Nucleus accumbens (tissue), 56 donors: ENCODE measurements at places on chromosomes 2 and 18.

GRCh38 chr2:26000561-26001082, 18.3 kb upstream of the KIF3C start:
- no peak for DNase-seq

- no peak for DNase-seq
These were observed 264.9 kb downstream of the ALPK2 start for GRCh38 chr18:58363767-58364540.

- no peak for DNase-seq
These were observed 101.3 kb downstream of the DNAH7 start for GRCh38 chr2:195967336-195967735.

DNA sequence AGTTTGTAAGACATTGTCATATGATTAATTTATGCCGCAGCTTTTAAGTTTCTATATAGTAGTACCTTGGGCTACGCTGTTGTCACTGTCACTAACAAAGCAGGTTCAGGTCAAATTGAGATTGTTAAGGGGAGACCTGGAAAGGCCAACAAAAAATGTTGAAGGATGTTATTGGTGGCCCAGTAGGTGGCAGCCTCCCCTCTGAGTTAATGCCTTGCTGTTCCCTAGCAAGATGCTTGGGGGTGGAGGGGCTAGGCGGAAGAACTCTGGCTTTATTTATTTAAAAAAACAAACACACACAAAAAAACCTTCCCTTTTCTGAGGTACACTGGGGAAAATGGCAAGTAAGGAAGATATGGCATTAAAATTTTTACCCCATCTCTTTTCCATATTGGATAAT, 128.3 kb upstream of the ATP5MC3 start:
- DNase-seq = no peak

DNA sequence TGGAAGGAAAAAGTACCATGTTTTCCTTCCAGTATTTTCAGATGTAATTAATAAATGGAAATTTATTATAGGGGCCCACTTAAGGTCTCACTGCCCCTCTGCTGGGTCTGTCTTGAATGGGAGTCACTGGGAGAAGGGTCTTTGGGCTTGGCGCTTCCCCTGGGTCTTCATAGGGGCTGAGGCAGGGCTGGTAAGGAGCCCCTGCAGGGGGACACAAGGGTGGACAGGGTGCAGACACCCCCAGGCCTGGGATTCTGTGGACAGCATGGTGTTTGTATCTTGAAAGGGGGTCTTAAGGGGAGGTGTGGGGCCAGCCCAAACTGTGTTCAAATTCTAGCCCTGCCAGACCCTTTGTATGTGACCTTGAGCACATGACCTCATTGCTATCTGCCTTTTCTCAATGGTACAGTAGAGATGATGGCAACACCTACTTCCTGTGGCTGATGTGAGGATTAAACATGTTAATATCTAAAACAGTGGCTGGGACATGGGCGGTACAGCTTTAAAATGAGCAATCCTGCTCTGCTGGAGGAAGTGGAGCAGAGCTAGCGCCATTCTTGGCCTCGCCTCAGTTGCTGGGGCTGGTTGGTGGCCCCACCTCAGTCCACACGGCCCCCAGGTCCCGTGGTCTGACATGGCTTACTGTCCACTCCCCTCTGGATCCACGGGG, 71.6 kb downstream of the GNAL start:
- no peak for DNase-seq

- DNase-seq = no peak
These were observed 10.3 kb upstream of the B3GNT2 start for GRCh38 chr2:62185475-62186155.

DNA sequence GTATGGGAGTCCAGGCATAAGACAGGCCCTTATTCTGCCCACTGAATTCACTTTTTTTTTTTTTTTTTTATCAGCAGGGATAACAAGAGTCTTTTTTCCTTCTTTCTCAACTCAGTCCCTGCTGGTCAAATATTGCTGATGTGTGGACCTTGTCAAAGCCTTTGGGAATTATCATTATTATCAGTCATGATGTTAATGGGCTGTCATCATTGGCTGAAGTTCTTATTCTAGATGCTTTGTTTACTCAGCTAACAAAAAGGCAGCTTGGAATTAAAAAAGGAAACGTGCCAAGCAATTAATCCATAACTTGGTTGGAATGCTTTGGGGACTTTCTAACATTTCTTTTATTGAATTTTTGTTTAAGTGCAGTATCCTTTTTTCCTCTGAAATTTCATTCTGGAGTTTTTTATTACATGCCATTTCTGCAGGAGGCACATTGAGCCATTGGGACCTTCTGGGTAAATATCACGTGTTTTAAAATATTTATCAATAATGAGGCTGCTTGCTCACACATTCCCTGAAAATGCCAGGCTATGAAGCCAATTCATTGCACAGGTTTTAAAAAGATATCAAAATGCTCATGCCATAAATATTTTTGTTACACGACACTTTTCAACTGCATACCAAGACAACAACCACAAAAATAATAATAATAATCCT, 246.3 kb downstream of the TXNL1 start:
- no peak for DNase-seq

GRCh38 chr18:46337271-46337670, 233.1 kb downstream of the HAUS1 start:
- DNase-seq = no peak

- DNase-seq = peak; percentile 92
These were observed 746 bp upstream of the POLR1B start for GRCh38 chr2:112541315-112542122.

GRCh38 chr2:45533771-45534170, 77.3 kb downstream of the SRBD1 start:
- no peak for DNase-seq

DNA sequence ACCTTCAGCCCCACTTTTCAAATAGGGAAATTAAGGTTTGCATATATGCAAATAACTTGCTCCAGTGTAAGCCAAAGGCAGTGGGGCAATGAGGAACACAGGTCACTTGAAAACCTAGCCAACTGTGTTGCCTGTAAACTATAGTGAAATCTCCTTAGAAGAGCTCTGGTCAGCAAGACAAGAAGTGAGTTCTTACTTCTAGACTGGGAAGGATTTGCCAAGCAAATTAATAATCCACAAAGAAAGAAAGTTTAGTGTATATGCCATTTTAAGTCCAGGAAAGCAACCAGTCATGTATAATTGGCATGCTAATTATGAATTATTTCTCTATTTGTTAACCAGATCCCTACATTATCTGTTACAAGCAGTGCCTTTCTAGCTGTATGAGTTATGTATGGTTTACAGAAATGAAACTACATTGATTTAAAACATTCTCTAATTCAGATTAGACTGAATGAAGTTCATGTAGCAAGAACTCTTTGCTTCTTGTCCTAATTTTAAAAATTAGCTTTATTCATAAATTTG, 129.9 kb downstream of the MTX2 start:
- DNase-seq = no peak

DNA sequence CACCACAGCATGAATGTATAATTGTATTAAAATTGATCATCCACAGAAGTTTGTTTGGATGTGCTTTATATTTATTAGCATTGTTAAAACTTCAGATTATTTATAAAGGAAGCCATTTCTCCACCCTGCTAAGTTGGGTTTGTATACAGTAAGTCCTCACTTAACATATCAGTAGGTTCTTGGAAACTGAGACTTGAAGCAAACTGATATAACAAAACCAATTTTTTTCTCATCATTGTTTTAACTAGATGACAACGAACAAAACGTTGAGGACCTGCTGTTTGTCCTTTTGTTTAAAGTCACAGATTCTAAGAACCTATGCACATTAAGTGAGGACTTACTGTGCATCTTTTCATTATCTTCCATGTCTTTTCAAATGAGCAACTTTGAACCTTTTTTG, 17.1 kb downstream of the C2orf69 start:
- no peak for DNase-seq

GRCh38 chr18:9419956-9420631, 55.2 kb upstream of the RALBP1 start:
- DNase-seq = no peak

GRCh38 chr2:216715402-216715974, 20.1 kb upstream of the IGFBP5 start:
- no peak for DNase-seq

DNA sequence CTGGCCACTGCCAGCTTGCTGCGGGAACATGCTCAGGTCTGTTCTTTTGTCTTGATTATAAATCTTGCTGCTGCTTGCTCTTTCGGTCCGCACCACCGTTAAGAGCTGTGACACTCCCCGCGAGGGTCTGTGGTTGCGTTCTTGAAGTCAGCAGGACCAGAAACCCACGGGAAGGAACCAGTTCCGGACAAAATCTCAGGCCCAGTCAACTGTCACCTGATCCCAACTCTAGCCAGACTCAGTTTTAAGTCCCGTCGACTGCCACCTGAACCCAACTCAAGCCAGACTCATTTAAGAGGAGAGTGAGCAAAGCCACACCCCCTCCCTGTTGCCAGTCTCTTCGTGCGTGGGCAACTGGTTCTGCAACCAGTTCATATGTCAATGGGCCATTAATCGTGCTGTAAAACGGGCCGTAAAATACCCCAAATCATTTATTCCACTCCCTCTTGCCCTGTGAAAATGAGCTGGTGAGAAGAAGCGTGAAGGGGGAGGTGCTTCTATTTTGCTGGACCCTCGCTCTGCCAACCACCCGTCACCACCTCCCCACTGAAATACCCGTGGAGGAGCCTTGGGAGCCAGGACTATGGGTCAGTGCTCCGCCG, 224.3 kb downstream of the NDUFA10 start:
- DNase-seq = no peak

DNA sequence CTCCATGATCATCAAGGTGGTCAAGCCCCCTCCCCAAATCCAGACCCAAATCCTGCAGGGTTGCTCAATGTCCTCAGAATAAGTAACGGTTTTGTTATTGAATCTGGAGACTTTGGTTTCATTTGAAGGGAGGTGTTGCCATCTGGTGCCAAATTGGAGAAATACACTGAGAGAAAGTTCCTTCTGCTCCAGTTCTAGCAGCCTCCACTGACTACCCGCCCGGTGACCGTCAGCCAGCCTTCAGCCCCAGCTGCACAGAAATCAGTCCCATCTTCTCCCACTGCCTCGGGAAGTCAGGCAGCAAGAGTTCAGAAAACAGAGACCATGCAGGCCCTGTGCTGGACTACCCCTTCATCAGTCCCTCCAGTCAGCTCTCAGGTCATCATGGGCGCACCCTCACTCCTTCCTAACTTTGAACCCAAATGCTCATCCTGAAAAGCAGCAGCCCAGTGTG, 38.7 kb downstream of the PKDCC start:
- peak; percentile 36 for DNase-seq

DNA sequence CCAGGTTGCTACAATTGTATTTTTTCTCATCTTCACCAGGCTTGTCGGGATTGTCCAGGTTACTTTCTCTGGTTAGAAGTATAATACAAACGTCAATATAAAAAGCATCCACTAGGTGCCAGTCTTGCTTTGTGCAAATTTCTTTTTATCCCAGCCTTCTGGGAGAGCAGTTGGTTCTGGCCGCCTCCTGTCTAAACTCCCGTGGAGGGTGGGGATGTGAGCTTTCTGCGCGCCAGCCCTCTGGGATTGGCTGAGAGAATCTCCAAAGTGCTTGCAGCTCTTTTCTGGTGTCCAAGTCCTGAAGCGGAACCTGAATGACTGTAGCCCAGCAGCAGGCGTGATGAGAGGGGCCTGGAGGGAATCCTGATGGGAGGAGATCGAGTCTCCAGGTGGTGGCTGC, 22.4 kb upstream of the TOGARAM2 start:
- DNase-seq = peak; percentile 62

DNA sequence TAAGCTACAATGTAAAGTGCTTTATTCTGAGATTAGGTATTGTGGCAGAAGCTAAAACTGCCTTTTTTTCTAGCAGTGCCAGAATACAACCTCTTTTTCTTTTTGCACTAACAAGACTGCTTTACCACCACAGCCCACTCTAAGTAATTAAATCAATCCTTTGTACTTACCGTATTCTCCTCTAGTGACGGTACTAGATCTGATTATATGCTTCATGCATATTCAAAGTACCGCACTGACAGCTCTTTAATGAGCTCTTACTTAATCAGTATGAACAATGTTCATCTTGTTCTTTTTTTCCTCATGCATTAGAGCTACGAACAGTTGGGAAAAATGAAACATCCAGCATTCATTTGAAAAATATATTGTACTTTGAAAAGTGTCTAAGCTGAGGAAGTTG, 16.1 kb upstream of the OTX1 start:
- no peak for DNase-seq

DNA sequence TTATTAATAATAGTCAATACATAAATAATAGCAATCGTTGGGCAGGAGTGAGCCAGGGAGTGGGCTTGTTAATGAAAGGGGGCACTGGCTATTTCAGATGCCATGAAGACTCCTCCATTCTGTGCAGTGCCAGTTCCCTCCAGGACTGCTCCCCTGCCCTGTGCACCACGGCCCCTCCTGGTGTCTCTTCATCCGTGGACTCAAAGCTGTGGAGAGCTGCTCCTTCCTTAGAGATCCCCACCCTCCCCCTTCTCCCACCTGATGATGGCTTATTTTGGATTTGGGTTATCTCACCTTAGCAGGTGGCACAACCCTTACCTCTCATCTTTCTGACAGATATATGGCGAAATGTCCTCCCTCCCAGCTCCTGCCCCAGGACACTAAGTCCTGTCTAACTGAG, 3.1 kb upstream of the CELF4 start:
- DNase-seq = no peak

- DNase-seq = peak; percentile 6
These were observed 2.0 kb downstream of the PPP4R1 start for GRCh38 chr18:9612215-9612830.

- DNase-seq = no peak
These were observed 11.3 kb upstream of the GBX2 start for GRCh38 chr2:236179236-236180075.

GRCh38 chr18:23943903-23944624, 70.5 kb upstream of the TTC39C start:
- no peak for DNase-seq

GRCh38 chr2:112153179-112153490, 14.9 kb downstream of the FBLN7 start:
- DNase-seq = no peak

DNA sequence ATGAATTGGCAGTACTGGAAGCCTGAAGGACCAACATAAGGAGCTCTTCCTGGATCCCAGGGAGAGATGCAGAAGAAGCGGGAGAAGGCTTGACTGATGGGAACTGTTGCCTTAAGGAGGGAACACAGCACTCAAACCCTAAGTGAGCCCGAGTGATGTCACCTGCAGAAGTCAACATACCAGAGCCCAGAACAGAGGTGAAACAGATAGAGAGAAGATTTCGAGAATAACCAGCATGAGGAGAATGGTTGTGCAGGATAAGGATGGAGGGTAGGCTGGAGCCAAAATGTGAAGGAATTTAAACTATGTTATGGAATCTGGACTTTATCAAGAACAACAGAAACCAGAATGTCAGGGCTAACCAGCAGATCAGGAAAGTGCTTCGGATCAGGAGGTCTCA, 463.1 kb upstream of the DDX18 start:
- DNase-seq = no peak

DNA sequence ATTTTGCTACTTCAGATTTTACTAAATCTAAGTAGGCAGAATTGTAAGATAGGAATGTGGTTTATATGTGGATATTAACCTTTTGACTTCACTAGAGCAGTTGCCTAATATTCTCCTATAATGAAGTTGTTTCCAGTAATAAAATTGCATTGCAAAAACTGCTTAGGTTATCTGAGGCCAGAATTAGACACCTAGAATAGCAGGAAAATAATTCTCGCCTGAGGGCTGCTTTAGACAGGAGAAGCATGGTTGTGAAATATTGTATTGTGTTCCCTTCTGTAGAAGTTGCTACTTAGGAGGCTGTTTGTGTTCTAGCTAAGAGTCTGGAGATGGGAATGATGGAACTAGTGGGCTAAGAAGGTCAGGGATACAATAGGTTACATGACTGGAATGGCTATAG, 146.3 kb downstream of the PLCL1 start:
- no peak for DNase-seq

GRCh38 chr2:236977063-236977851, 108.4 kb upstream of the COPS8 start:
- DNase-seq = no peak
